Karpas-422 (cell line): ENCODE measurements at places on chromosomes 7 and 10. TPM values are rescaled to one million over a fixed set of nuclear protein-coding genes. Genes with fewer than 3 reads are reported as not detected.

- H3K27me3 ChIP-seq = no peaks in the 10 kb centered on the region
- no peak overlapping the region for H3K27ac ChIP-seq
- no peak for DNase-seq
- no peak overlapping the region for H3K4me3 ChIP-seq
- H3K4me1 ChIP-seq = no peaks in the 10 kb centered on the region
- no peaks in the 10 kb centered on the region for H3K36me3 ChIP-seq
Measured at GRCh38 chr7:98365863-98366561, 34.9 kb downstream of the BAIAP2L1 start.

CAMK1D gene
- total RNA-seq = 0.11 and 0.63 TPM in 2 replicates

DNA sequence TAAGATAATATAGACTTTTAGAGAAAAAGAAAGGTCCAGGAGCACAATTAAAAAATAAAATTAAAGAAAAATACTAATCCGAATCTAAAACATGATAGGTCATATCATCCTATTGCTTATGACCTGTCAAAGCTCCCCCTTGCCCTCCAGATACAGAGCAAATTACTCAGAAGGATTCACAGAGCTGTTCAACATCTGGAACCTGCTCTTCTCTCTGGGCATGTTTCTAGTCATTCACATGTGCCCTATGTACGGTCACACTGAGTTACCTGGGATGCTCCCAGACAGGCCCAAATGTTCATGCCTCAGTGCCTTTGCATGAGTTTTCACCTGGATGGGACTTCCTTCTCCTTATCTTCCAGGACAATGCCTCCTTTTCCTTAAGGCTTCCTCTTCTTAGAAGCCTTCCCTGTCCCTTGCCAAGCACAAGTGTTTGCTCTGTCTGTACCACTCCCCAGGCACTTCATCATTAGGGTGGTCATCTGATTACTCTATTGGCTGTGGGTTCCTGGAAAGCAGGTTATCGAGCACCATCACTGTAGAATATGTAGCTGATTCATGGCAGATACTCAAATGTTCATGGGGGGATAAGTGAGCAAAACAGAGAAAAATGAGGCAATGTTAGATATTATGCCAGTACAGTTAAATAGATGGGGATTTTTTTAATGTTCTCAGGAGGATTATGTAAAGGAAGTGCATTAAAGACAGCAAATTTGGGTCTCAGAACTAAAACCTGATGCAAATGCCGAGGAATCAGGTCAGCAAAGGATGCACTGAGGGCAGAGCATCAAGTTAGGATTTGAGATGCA is 12.0 kb upstream of the AOAH start:
- 0 out of 2 replicates have a peak, but pooled peaks cover 3% of the 10 kb centered on the region for H3K27me3 ChIP-seq
- DNase-seq = no peak
- H3K4me3 ChIP-seq = no peak overlapping the region

DNA sequence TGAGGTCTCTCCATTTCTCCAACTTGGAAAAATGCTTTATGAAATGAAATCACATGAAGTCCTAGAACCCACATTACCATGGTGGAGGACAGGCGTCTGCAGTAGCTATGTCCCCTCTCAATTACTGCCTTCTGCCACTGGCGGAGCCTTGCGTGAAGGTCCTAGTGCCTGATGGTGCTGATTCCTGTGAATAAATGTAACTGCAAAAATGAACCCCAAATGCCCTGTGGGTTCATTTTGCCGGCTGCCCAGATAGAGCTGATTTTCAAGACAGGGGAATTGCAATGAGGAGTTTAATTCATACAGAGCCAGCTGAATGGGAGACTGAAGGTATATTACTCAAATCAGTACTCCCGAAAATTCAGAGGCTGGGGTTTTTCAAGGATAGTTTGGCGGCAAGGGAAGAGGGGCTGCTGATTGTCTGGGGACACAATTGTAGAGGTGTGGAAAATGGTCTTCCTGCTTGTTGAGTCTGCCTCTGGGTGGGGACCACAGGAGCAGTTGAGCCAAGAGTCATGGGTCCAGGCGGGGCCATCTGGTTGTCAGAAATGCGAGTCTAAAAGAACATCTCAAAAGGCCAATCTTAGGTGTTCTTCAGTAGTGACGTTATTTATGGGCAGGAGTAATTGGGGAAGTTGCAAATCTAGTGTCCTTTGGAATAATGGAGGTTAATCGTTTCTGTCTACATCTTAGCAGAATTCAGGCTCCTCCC is 13.5 kb downstream of the PRF1 start:
- H3K27me3 ChIP-seq = no peaks in the 10 kb centered on the region
- peaks cover 6% of the 10 kb centered on the region for H3K4me1 ChIP-seq
- no peaks in the 10 kb centered on the region for H3K36me3 ChIP-seq
- DNase-seq = no peak
- no peak overlapping the region for H3K27ac ChIP-seq

- H3K4me1 ChIP-seq = peaks cover 16% of the 10 kb centered on the region
- H3K4me3 ChIP-seq = peak overlapping the region; percentile 45; the same call in 1 of the 2 replicates
- H3K27me3 ChIP-seq = no peaks in the 10 kb centered on the region
- DNase-seq = peak; percentile 86
- no peaks in the 10 kb centered on the region for H3K36me3 ChIP-seq
- no peak overlapping the region for H3K27ac ChIP-seq
Measured at GRCh38 chr10:13271552-13272163, 28.2 kb downstream of the PHYH start.

SPDYE11 gene
- not detected in 2 replicates for total RNA-seq
